ENCODE measurements at places on chromosomes 12 and 14. TPM values are rescaled to one million over a fixed set of nuclear protein-coding genes. Genes with fewer than 3 reads are reported as not detected.

The PTGER2 gene
- 6.2 TPM for total RNA-seq

The KERA gene
- total RNA-seq = not detected

GRCh38 chr12:25995906-25996305, 37.4 kb downstream of the RASSF8 start:
- H3K27ac ChIP-seq = no peak overlapping the region
- no peaks in the 10 kb centered on the region for H3K4me1 ChIP-seq
- no peaks in the 10 kb centered on the region for H3K36me3 ChIP-seq

DNA sequence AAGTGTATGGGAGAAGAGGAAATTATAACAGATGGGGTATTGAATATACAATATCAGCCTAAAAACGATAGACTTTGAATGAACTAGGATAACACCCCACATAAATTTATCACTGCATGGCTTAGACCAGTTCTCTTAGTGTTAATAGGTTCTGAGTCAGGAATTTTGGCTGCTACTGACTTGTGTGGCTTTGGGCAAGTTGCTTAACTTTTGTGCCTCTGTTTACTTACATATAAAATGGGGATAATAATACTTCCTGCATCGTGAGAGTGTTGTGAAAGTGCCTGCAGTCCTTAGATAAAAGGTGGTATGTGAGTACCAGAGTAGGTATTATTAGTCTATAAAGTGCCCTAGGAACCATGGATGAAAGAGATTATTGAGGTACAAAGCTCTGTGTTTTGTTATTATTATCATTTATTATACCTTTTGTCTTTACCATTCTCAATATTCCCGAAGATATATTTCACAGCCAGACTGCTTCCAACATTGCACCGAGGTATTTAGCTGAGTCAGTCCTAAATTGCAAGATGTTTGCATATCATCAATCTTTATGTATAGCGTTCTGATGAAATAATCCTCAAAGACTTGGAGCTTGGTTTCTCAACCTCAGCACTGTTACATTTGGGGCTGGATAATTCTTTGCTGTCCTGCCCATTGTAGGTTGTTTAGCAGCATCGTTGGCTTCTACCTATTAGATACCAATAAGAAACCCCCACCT, 2.3 kb upstream of the PAWR start:
- H3K36me3 ChIP-seq = no peaks in the 10 kb centered on the region
- peaks cover 7% of the 10 kb centered on the region for H3K4me1 ChIP-seq
- no peak for DNase-seq
- no peak overlapping the region for H3K4me3 ChIP-seq
- peaks cover 20% of the 10 kb centered on the region for H3K27me3 ChIP-seq

DNA sequence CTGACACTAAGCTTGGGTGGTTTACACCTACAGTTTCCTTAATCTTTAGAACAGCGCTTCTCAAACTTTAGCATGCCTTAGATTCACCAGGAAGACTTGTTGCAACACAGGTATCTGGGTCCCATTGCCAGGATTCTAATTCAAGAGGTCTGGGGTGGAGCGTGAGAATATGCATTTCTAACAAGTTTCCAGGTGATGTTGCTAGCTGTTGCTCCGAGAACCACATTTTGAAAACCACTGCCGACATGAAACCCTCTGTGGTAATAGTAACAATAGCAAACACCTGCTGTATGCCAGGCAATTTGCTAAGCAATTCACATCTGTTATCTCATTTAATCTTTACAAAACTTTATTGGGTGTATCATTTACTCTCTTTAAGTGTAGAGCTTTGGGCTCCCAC, 58.6 kb downstream of the TRHDE start:
- H3K36me3 ChIP-seq = no peaks in the 10 kb centered on the region
- no peak overlapping the region for H3K4me3 ChIP-seq
- no peaks in the 10 kb centered on the region for H3K27me3 ChIP-seq
- no peak overlapping the region for H3K27ac ChIP-seq
- H3K4me1 ChIP-seq = no peaks in the 10 kb centered on the region

GRCh38 chr12:114958538-114958937, 274.6 kb upstream of the TBX3 start:
- H3K4me3 ChIP-seq = no peak overlapping the region
- no peaks in the 10 kb centered on the region for H3K27me3 ChIP-seq
- no peaks in the 10 kb centered on the region for H3K36me3 ChIP-seq

The SLCO1B1 gene
- total RNA-seq = not detected

DNA sequence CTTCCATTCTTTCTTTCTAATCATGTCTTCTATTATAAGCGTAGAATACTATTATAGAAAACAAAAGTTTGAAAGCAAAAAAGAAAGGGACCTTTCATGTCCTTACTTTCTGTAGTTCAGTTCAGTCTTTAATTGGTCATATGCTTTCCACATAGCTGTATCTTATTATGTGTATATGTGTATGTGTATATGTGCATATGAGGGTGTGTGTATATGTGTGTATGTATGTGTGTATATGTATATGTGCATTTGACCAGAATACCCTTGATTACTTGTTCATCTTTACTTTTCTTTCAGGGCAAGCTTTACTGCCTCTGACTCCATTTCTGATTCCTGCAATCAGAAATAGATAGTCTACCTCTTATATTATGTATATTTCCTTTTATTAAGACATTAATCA, 88.6 kb downstream of the FBXO33 start:
- H3K36me3 ChIP-seq = peaks cover 21% of the 10 kb centered on the region
- H3K27me3 ChIP-seq = no peaks in the 10 kb centered on the region
- no peak overlapping the region for H3K4me3 ChIP-seq
- DNase-seq = no peak

- no peak overlapping the region for H3K4me3 ChIP-seq
- peak overlapping the region; percentile 78 for H3K27ac ChIP-seq
- peaks cover 11% of the 10 kb centered on the region for H3K36me3 ChIP-seq
Observed at GRCh38 chr14:101665478-101666078, 95.9 kb upstream of the PPP2R5C start.
